H9 (cell line): ENCODE measurements at places on chromosomes 16 and 17. TPM values are rescaled to one million over a fixed set of nuclear protein-coding genes. Genes with fewer than 3 reads are reported as not detected.

The TBC1D3B gene
- total RNA-seq, result 5.5 and 8.8 TPM in 2 replicates

The KRTAP9-2 gene
- total RNA-seq, result not detected in 2 replicates

The ABCC6 gene
- total RNA-seq, result 1.1 TPM in 2 replicates

The PRDM7 gene
- total RNA-seq, result not detected in 2 replicates

The FOXN1 gene
- total RNA-seq, result not detected in 2 replicates

The CD300LB gene
- total RNA-seq, result not detected in 2 replicates

The KRTAP1-5 gene
- total RNA-seq, result not detected in 2 replicates

The CCL5 gene
- total RNA-seq, result not detected in 2 replicates

The CTF1 gene
- total RNA-seq, result 0.72 TPM in 2 replicates

The PFN1 gene
- total RNA-seq, result 1,149 and 1,217 TPM in 2 replicates

The DPEP3 gene
- 0.59 and 0.68 TPM in 2 replicates for total RNA-seq

The NPIPA2 gene
- total RNA-seq, result 15.8 and 16.6 TPM in 2 replicates

The CCL8 gene
- not detected in 2 replicates for total RNA-seq

The ELMO3 gene
- 8.6 and 9.1 TPM in 2 replicates for total RNA-seq
